ENCODE measurements at places on chromosomes 1 and 21.

GRCh38 chr1:105684714-105685113, 1371.8 kb upstream of the PRMT6 start:
- no peak for DNase-seq

DNA sequence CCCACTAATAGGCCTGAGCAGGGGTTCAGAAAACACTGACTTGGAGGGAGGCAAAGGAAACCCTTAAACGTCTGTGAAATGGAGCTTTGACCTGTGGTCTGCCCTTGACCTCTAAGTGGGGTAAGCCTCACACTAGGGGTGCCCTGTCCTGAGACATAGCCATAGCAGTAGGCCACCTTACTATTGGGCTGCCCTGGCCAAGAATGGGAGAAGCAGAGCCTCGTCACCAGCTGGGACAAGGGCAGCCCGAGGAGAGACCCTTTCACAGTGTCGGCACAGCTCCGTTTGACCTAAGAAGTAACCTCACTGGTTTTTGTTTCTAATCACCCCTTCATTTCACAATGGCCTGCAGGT, 26.4 kb upstream of the IFNAR2 start:
- no peak for DNase-seq

DNA sequence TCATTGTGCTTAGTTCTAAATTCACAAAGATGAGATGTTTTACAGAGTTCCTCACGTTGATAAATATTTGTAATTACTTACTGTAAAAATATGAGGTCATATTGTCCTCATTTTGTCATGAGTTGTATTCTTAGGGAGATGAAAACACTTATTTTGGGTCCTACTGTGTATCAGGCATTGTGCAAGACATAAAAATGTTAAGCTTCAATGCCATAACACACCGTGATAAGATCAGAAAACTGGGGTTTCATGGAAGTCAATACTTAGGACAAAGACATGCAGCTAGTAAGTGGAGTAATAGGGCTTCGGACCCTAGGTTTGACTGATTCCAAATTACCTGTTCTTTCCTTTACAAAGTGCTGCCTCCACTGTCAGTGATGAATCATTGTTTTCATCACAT, 720.7 kb upstream of the ZP4 start:
- no peak for DNase-seq

DNA sequence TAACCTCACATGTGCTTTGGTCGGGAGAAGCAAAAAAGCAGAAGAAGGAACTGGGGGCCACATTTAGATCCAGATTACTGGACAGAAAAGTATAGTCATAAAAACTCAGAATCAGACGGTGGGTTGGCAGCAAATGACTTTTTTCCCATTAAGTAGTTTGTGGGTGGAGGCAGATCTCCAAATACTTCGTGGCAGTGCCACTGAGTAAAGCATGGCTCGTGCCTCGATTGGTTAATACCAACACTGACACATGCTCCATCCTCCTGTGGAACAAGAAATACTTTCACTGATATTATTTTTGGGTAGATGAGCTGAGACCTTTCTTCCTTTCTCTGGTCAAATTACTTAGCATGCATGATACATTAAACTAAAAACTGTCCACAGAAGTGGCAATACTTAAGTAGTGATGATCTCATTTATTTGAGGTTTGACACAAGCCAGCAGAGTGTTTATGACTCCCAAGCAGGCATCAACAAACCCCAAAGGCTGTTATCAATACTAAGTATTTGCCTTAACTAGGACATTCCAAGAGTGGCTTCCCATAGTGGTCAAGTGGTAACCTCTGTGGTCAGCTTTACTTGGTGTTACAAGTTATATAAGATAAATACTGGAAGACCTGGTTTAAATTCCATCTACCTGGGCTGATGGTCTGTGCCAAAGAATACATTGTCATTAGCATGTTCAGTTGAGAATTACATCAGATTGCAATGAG, 500.0 kb upstream of the RUNX1 start:
- no peak for DNase-seq

All from coronary artery (tissue), 2 donors.